ENCODE measurements at places on chromosomes 12 and 14.

GRCh38 chr12:29414368-29414767 is 33.4 kb upstream of the ERGIC2 start:
- DNase-seq, result no peak

DNA sequence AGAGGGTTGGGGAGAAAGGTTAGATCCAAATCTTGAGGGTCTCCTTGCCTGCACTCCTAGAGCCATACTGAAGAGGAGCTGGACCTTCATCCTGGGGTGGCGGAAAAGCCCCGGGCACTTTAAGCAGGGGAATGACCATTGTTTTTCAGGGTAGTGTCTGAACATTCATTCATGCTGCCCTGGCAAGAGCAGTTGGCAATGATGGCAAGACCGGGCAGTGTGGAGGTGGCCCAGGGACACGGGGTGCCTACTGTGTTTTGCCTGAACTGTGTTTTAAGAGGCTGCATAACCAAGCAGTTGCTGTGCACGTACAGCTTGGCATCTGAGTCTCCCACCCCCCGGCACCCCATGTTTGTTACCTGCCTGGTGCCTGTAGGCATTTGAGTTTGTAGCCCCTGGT is 14.7 kb downstream of the TPCN1 start:
- DNase-seq, result no peak

DNA sequence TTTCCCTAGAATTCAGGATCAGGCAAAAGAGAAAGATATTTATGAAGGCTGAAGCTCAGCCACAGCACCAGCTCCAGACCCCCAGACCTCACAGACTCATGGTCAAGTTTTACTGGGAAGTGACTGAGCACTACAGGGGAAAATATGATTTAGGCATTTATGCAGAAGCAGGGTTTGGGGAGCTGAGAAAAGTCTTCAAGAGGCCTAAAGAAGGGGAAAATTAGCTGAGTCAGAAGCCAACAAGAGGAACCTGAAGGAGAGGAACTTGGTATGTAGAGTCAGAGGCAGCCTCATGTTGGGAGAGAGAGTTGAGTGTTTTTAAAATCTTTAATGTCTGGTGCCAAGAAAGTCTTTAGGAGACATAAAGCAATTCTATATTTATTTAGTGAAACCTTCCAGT is 63.0 kb downstream of the FOS start:
- DNase-seq, result no peak

- no peak for DNase-seq
These were observed 178.1 kb downstream of the SOX5 start for GRCh38 chr12:23771240-23771949.

DNA sequence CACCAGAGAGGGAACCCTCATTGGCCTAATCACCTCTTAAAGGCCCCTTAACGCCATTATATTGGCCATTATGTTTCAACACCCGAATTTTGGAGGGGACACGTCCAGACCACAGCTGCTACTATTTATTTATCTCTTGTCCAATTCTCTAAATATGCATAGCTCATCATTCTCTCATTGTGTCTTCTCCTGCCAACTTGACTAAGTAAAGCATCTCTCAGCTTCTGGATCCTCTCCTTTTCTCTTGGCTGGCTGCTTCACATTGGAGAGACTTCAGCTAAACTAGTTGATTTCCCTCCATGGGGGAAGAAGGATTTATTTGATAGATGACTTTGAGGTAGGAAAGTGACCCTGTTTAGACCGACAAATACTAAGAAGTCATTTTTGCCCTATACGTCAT is 120.4 kb upstream of the KRR1 start:
- no peak for DNase-seq

DNA sequence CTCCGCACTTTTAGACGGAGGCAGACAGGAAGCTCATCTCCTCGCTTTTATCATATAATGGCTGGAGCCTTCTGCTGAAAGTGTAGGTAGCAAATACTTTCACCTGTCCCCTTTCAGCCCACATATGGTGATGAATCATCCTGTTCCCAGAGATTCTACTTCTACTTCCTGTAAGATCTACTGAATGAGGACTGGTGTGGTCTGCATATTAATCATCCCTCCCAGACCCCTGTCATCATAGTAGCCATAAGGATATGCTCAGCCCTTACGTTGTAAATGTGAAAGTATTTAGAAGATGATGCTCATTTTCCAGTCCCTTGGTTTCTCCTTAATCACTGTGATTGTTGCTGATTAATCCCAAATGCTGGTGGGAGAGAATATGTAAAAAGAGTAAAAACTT is 268.2 kb upstream of the GRIP1 start:
- no peak for DNase-seq

- no peak for DNase-seq
These were observed 449.6 kb upstream of the CCDC196 start for GRCh38 chr14:66036547-66036946.

DNA sequence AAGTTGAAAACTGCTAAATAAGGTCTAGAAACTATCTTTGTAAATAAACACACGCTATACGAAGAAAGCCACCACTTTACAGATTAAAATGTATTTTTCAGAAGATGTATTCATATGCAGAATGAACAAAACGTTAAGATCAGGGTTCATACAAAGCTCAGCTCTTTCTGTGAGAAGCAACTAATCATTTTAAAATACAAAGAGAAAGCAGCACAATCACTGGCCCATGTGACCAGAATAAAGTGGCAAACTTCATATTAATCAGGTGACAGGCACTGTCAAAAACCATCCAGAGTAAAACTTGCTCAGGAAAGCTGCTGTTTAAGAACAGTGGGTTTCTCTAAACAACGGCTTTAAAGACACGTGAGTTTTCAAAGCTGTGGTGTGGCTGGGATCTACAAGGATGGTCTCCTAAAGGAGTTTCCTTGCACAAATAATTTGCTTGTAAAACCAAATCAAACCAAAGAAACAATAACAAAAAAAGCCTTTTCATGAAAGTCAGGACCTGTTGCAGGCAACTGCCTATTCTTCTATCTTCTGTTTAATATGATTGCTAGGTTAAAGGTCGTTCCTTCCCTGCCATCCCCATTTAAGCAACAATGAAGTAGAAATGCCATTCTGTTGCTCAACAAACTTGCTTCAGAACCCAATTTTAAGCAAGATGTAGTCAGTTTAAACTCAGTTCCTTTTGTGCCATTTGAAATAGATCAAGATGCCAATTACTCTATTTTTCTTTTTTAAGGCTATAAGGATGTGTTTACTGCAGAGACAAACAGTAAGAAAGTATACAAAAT is 22.3 kb downstream of the SEL1L start:
- no peak for DNase-seq

GRCh38 chr12:54579258-54579657 is 9.2 kb downstream of the PPP1R1A start:
- no peak for DNase-seq

DNA sequence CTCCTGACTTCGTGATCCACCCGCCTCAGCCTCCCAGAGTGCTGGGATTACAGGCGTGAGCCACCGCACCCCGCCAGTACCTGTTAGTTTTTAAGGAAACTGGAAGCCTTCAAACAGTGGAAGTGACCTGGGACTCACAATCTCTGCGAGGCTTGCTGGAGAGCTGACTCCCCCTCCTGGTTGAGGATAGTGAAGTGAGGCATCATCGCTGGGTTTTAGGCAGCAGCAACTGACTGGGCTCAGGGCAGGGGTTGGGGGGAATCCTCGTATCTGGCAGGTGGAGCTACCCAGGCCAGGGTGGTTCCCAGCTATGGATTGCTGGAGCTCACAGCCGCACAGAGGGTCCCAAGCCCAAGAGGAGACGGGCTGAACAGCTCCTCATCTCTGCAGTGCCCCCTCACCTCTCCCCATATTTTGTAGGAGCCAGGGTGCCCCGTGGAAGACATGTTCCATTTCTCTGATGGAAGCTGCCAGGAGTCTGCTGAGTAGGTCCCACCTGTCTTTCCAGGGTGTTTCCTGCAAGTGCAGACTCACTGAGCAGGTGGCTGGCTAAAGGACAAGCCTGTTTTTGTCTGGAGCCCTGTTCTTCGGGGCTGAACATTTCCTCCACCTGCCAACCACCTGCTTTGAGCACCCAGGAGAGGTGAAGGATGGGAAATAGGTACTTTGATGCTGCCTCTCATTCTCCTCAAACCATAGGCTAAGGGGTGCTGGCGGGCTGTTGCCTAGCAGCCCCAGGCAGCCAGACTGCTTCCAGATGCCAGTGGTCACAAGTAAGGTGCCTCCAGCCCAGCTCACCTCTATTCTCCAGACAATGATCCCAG is 3.1 kb downstream of the AVIL start:
- DNase-seq, result peak; percentile 38

DNA sequence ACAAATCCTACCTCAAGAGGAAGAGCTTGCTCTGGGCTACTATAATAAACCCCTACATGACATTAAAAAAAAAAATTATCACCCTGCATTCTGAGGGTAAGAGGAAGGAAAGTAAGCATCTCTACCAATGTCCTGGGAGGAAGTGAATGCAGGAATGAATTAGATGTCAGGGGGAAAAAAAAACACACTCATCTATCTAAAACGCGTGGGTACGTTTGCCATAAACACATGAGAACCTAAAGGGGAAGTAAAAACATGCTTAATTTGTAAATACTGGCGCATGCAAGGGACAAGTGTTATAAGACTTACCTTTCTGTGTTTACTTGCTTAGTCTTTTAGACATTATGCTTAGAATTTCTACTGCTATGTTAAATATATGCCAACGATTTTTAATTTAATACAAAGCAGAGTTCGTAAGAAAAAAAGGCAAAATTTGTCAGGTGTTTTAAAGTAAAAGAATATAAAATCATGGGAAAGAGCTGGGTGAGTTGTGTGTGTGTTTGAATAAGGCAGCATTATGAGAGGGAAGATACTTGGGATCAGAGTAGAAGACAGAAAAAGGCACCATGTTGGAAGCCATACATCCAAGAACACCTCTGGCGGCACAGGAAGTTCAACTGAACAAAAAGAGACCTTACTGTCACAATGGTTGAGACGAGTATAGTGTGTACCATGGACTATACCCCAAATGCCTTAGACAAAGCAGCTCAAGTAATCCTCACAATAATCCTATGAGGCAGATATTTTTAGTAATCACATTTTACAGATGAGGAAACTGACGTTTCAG is 1.5 kb downstream of the TMED8 start:
- DNase-seq, result no peak

DNA sequence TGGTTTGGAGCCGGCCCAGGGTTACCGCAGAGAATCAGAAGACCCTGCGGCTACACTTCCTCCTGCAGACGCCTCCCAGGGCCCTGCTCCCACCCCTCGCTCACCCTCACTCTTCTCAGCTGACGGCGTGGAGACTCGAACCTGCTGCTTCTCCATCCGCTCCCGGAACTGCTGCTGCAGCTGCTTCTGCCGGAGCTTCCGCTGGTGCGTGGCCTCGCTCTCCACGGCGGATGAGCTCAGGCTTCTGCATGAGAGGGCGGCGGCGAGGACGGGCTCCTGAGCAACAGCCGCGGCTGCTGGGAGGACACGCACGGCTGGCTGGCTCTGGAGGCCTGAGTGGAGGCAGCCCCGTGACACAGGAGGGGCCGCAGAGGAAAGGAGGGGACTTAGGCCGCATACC is 33.3 kb downstream of the RAD52 start:
- DNase-seq, result no peak

GRCh38 chr14:29905543-29905942 is 22.1 kb downstream of the PRKD1 start:
- no peak for DNase-seq

DNA sequence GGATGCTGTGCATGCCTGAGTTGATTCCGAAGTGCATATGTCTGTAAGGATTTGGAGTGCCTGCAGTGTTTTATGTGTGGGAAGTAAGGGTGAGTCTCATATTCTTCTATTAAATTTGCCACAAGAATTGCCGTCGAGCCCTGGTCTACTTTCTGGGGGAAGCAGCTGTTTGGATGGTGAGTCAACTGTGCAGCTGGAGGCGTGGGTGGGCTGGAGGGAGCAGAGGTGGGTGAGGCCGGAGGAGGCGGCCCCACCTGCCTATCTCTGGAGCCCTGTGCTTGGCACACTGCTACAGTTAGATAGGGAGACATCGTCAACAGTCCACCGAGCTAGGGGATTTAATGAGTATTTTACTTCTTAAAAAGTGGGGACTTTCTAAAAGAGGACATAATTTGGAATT is 9.7 kb downstream of the GLRX5 start:
- DNase-seq, result no peak

DNA sequence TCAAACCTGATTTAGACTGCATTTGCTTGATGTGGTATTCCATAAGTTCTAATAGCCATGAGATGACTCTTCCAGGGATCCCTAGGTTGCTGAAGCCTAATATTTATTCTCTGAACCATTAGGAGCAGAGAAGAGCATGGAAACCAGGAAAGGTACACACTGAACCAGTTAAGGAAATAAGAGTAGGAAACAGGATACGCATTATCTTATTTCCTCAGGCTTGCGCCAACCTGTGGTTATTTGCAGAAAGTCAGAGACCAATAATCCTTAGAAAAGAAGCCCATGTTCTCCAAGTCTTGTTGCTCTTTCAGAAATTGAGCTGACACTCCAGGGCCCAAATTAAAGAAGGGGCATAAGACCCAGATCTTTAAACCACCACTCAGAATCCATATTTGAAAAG is 41.8 kb upstream of the SMUG1 start:
- DNase-seq, result no peak

GRCh38 chr12:54259194-54260011 is 20.5 kb downstream of the CBX5 start:
- DNase-seq, result peak; percentile 44

DNA sequence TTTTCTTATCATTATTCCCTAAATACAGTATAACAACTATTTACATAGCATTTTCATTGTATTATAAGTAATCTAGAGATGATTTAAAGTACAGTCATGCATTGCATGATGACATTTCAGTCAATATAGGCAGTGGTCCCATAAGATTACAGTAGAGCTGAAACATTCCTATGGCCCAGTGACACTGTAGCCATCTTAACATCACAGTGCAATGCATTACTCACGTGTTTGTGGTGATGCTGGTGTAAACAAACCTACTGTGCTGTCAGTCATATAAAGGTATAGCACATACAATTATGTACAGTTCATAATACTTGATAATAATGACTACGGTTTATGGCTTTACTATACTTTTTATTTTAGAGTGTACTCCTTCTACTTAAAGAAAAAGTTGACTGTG is 13.3 kb downstream of the LLPH start:
- DNase-seq, result no peak

DNA sequence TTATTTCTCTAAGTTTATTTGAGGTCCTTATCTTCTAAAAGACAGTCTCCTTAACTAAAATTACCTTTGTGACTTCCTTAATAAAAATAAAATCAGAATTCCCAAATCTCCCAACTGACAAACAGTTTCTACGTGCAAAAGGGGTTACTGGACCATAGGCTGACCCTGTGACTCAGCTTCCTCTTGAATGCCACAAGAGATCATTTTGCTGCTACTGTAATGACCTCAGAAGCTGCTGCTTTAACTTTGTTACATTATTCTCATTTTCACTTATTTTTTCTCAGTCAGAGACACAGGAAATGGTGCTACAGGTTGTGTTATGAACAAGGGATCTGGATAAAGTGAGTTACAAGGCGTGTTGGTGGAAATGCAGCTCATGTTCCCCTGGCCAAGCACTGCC is 132.2 kb upstream of the TMTC2 start:
- DNase-seq, result no peak

DNA sequence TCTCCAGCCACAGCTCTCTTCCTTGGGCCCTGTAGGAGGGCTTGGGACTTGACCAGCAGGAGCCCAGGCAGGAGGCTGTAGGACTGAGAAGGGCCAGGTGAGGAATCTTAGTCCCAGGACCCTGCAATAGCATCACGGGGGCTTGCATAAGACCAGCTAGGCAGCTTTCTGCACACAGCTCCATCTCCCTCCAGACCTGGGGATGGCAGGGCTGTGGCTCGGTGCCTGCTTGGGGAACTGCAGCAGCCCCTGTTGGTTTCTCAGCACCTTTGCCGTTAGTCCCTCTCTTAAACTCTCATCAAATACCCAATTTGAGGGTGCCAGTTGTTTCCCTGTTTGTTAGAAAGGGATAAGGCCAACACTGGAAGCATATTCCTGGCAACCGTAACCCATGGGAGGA is 14.3 kb downstream of the DIO3 start:
- DNase-seq, result no peak

Data from stimulated activated CD4-positive, alpha-beta T cell treated with anti-CD3 and anti-CD28 coated beads, Interleukin-4, amount 100 ng/mL, for 4 hours (primary cell).